Astrocyte (in vitro differentiated cells and primary cell): ENCODE measurements at places on chromosomes 16 and 17.

- peaks cover 4% of the 10 kb centered on the region for H3K27me3 ChIP-seq
- no peaks in the 10 kb centered on the region for H3K4me1 ChIP-seq
- no peaks in the 10 kb centered on the region for H3K36me3 ChIP-seq
- no peak overlapping the region for H3K4me3 ChIP-seq
- no peak overlapping the region for H3K27ac ChIP-seq
Observed at GRCh38 chr16:66070140-66070917, 296.2 kb upstream of the CDH5 start.

DNA sequence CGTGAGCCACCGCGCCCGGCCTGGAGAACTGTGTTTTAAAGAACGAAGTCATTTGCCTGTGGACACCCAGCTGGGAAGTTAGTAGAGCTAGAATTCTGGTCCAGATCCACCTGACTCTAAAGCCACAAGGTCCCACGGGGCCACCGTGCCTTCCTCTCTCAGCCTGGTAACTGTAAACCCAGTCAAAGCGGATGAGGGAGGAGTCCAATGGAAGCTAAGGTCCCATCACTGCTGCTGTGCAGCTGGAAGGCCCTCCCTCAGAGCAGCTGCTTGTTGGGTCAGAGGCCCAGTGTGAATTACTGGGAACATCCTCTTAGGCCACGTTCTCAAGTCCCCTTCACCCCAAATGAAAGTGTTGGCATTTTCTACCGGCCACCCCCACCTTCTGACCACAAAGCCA is 48.8 kb upstream of the CACNG5 start:
- peaks cover 5% of the 10 kb centered on the region for H3K36me3 ChIP-seq
- H3K27me3 ChIP-seq = no peaks in the 10 kb centered on the region
- H3K4me1 ChIP-seq = peaks cover 15% of the 10 kb centered on the region

DNA sequence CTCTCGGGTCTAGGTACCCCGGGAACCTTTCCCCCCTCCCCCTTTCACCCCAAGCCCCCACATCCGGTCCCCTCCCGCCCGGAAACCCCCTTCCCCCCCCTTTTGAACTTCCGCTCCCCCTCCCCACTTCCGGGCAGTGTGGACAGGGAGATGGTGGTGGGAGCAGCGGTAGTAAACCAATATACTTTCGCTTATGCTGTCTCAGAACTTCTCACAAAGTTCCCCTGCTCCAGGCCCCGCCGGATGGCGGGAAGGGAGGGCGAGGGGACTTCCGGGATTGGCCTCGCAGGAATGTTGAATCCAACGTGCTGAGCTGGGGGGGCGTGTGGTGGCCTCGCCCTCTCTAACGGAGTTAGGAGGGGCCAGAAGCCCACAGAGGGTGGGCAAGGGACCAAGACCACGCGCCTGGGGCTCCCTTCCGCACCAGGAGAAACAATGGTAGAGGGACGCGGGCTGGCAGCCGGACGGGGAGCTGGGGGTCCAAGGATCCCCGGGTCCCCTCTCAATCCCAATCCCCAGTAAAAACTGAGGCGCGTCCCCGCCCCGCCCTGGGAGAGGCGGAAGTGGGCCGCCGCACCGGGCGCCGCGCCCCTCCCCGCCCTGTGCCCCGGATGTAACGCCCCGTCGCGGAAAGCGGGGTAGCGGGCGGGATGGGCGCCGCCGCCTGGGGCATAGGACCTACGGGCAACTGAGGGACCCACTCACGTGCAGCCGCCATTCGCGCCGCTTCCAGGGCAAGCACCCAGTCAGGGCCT is 742 bp downstream of the PFN1 start:
- peaks cover 32% of the 10 kb centered on the region for H3K4me1 ChIP-seq
- DNase-seq = no peak
- peaks cover 33% of the 10 kb centered on the region for H3K36me3 ChIP-seq
- peak overlapping the region; percentile 82 for H3K4me3 ChIP-seq
- H3K27me3 ChIP-seq = no peaks in the 10 kb centered on the region
- H3K27ac ChIP-seq = peak overlapping the region; percentile 78

GRCh38 chr16:69443927-69444631 is 19.7 kb downstream of the CYB5B start:
- peak overlapping the region; percentile 31 for H3K27ac ChIP-seq
- DNase-seq = peak; percentile 20
- H3K4me1 ChIP-seq = peaks cover 14% of the 10 kb centered on the region
- no peak overlapping the region for H3K4me3 ChIP-seq

DNA sequence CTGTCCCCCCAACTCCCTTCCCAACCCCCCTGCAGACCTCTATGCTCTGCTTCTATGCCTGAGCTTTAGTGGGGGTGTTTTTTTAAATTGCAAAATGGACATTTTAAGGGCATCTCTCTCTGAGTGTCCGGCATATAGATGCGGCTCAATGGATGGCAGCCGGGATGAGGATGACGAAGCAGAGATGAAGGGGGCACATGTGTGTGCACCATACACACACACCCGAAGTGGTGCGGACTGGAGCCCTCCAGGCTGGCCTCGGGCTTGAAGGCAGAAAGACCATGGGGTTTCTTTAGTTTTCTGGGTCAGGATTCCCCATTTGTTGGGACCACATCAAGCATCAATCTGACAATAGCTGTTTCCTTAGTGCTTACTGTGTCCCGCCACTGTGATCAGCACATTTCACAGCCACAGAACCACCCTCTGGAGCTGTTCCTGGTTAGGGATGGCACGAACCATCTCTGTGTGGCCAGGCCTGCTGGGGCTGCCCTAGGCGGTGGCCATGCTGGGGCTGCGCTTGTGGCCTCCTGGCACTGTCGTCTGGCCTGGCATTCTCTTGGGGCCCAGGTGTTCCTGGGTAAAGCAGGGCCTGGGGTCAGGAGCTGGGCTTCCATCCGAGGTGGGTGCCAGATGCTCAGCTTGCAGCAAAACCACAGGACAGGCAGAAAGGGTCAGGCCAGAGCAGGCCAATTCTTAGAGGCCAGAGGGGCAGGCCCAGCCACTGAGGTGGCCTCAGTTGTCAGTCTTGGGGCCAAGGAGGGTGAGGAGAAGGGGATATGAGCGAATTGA is 49.9 kb downstream of the NT5M start:
- DNase-seq = no peak
- H3K36me3 ChIP-seq = no peaks in the 10 kb centered on the region
- peaks cover 16% of the 10 kb centered on the region for H3K4me1 ChIP-seq
- no peak overlapping the region for H3K4me3 ChIP-seq

DNA sequence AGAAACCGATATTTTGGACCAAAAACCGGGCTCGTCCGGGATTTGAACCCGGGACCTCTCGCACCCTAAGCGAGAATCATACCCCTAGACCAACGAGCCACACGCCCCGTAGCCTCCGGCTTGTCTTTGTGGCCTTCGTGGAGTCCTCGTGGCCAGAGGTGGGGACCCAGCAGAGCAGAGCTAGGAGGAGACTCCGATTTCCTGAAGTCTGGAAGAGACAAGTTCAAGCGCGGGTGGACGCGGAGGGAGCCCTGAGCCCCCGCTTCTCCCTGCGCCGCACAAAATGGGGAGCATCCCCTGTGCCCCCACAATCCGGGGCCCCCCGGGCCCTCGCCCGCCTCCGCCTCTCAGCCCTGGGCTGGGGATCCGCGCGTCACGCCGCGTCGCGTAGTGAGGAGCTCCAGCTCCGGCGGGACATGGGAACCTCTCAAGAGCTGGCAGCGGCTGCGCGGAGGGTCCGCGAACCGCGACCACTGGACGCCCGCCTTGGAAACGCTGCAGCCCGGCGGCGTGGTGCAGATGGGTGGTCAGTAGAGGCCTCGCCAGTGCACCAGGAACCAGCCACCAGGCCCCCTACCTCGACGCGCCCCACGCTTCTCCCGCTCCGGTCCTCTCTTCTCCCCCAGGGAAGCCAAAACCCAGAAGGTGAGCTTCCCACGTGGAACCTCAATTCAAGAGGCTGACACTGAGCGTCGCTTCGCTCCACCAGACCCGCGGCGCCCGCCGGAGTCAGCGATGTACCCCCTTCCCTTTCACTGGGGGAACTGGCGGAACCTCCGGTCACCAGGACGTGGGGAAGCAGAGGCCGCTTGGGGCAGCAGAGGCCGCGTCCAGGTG is 5.2 kb upstream of the OR1F1 start:
- no peaks in the 10 kb centered on the region for H3K36me3 ChIP-seq
- no peak overlapping the region for H3K27ac ChIP-seq
- peaks cover 33% of the 10 kb centered on the region for H3K27me3 ChIP-seq

- no peaks in the 10 kb centered on the region for H3K27me3 ChIP-seq
- no peak for DNase-seq
- peaks cover 45% of the 10 kb centered on the region for H3K36me3 ChIP-seq
- no peak overlapping the region for H3K27ac ChIP-seq
Observed at GRCh38 chr16:11876306-11876705, 25.0 kb upstream of the RSL1D1 start.

- no peak overlapping the region for H3K4me3 ChIP-seq
- H3K4me1 ChIP-seq = peaks cover 7% of the 10 kb centered on the region
- no peaks in the 10 kb centered on the region for H3K36me3 ChIP-seq
- peak; percentile 90 for DNase-seq
Observed at GRCh38 chr16:59878479-59878878, 1144.4 kb upstream of the GOT2 start.

GRCh38 chr16:88067530-88068411 is 116.5 kb downstream of the BANP start:
- H3K4me3 ChIP-seq = no peak overlapping the region
- H3K4me1 ChIP-seq = peaks cover 9% of the 10 kb centered on the region
- DNase-seq = no peak
- H3K27ac ChIP-seq = no peak overlapping the region
- H3K36me3 ChIP-seq = no peaks in the 10 kb centered on the region
- H3K27me3 ChIP-seq = no peaks in the 10 kb centered on the region

DNA sequence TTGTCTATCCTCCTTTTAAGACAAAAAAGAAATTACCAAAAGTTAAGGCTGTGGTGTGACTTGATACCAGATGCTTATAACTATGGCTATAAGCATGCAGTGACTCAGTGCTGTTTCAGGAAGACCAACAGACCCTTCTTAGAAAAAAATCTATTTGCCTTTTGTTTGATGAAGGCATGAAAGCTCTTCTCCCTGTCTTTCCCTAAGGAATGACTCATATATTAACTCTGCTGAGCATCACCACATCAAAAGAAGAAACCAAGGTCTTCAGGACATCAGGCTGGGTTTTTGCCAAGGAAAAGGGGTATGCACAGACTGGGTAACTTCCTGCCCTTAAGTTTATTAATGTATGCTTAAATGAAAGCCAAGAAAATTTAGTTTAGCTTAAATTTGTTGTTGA is 47.1 kb downstream of the VMP1 start:
- no peaks in the 10 kb centered on the region for H3K27me3 ChIP-seq
- H3K36me3 ChIP-seq = no peaks in the 10 kb centered on the region
- peak; percentile 99 for DNase-seq
